Activated CD8-positive, alpha-beta memory T cell treated with anti-CD3 and anti-CD28 coated beads for 24 hours (primary cell): ENCODE measurements at places on chromosomes 6 and 20.

DNA sequence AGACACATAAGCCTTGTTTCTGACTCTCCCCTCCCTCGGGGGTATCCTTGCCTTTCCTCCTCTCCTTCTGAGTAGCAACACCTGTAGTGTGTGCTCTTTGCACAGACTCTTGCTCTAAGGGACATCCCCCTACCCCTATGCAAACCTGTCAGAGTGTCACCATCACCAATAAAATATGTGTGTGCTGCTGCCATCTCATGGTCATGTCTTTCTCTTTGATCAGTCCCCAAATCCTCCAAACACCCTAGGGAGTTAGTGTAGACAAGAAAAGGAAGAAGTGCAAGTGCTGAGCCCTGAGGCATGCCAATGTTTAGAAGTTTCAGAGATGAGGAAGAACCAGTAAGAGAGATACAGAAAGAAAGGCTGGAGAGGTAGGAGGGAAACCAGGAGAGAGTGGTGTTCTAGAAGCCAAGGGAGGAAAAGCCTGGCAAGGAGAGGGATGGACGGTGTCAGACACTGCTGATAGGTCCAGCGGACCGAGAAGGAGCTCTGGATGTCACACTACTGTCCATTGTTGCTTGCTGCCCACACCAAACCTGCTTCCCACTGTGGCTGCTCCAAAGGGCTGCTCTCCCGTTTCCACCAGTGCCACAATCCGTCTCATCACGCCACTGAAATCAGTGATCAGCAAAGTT is 16.4 kb downstream of the TRMT6 start:
- no peak for DNase-seq

- DNase-seq, result no peak
Observed at GRCh38 chr6:71035871-71036270, 79.0 kb upstream of the B3GAT2 start.

- no peak for DNase-seq
Observed at GRCh38 chr20:1876217-1876921, 18.8 kb upstream of the SIRPA start.

DNA sequence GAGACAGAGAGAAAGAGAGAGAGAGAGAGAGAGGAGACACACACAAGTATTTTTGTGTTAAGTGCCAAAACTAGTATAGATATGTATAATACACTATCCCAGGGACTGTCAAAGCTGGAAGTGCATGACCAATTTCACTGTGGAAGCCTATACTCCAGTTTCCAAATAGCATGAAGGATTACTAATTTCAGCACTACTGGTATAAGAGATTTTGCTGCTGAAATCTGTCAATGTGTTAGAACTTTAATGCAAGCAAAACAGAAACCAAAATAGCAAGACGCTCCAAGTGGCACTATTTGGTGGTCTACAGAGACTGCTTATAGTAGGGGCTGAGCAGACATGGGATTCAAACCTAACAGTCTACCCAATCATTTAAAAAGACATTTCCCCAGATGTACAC is 284.8 kb downstream of the BTBD9 start:
- DNase-seq, result no peak

- no peak for DNase-seq
Observed at GRCh38 chr6:33490198-33490597, 35.8 kb downstream of the ZBTB9 start.

GRCh38 chr6:140061110-140062042 is 686.9 kb upstream of the CITED2 start:
- no peak for DNase-seq

DNA sequence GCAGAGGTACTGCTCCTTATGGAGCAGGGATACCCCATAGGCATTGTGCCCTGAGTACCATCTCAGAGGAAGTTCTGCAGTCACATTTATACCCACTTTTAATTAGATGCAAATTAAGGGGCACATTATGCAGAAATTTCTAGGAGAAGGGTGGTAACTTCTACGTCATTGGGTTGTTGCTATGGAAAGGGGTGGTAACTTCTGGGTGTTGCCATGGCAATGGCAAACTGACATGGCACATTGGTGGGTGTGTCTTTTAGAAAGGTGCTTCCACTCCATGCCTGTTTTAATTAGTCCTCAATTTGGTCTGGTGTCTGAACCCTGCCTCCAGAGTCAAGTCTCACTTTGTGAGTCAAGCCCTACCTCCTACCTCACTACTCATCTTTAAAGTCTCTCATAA is 42.0 kb downstream of the RSPO3 start:
- no peak for DNase-seq

DNA sequence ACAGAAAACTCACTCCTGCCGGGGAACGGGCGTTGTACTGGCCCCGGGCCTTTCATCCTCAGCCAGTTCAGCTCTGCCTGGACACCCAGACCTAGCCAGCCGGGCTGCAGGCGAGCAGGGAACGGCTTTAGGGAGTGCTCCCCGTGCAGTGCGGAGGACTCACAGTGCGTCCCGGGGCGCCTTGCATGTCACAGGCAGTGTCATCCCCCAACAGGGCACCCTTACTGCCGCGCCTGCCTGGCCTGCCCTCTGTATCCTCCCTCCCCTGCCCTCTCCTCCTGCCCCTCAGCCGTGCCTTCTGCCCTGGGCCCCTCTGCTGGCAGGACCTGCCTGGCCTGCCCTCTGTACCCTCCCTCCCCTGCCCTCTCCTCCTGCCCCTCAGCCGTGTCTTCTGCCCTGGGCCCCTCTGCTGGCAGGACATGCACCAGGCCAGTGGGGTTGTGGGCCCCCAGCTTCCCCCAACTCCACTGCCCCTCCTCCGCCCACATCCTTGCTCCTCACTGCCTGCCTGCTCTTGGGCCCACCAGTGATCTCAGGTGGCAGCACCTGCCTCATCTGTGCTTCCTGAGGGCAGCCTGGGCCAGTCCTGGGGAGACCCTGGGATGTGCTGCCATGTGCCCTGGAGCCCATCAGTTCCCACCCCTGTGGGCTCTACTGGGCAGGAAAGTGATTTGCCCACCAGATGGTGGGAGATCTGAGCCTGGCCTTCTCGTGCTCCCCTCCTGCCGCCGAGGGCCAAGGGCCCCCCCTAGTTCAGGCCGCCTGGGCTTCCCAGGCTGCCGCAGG is 43.0 kb downstream of the PYGB start:
- no peak for DNase-seq

- DNase-seq, result no peak
Observed at GRCh38 chr6:111530218-111530617, 47.2 kb upstream of the REV3L start.

GRCh38 chr6:160424256-160424655 is 76.1 kb downstream of the SLC22A3 start:
- DNase-seq, result no peak

GRCh38 chr20:57361517-57361916 is 10.5 kb downstream of the RAE1 start:
- no peak for DNase-seq

DNA sequence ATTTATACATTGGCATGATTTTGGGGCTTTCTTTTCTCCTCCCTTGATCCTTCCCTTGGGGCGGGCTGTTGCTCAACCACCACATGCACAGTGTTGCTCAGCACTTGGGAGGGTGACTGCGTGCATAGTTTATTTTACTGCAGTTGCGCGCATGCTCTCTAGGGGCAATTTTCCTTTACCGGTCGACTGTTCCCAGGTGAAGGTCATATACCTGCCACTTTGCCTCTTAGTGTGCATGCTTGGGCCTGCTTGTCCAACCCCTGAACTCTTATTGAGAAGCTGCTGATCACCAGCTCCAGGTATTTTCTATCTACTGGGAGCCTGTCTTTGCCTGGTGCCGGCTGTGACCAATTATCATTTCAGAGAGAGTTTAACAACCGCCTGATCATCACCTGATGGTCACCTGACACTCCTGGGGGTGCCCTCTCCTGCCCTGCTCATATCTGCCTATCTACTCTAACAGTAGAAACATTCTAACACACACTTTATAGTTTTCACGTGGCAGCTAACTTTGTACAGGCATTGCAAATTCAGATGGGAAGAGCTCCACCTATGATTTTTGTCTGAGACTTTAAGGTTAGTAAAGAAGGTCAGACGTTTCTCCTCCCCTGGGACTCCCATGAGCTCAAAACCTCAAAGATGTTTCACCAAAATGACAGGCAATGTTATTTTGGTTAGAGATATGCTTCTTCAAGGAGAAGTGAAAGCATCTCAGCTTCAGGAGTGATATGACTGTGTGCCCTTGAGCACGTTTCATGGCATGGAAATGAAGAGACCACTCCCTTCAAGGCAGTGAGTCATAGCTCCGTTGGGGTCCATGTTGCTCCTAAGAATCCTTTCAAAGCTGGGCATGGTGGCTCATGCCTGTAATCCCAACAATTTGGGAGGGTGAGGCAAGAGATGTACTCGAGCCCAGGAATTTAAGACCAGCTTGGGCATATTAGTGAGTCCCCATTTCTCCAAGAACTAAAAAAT is 227.5 kb upstream of the MYLIP start:
- DNase-seq, result no peak

- DNase-seq, result no peak
Observed at GRCh38 chr6:11414176-11414963, 123.2 kb upstream of the TMEM170B start.

DNA sequence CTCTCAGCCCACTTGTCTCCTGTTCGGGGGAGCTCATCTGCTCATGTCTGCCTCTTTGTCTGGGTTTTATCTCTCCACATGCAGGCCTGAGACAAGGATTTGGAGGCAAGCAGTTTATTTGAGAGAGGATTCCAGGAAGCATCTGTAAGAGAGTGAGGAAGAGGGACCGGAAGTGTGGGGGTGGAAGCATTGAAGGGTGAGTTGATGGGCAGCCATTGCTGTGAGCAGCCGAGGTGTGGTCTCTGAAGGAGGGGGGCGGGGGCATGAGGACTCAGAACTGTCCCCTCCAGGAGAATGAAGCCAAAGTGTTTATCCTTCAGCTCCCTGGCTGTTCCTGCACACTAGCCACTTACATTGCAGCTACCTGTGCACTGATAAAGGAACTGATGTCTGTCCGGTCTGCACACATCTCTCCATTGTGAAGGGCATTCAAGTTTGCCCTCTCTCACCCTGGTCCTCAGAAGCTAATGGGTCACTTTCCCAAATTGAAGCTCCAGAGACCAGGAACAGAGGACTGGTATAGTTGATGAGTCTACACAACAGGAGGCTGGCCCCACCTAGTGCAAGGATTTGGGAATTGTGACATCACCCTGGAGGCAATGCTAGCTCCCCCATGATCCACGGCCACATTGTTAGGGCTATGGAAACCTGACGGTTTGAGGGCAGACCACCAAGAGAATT is 100.5 kb upstream of the FOXA2 start:
- no peak for DNase-seq

GRCh38 chr6:34859951-34860350 is 27.9 kb downstream of the TAF11 start:
- no peak for DNase-seq

- no peak for DNase-seq
Observed at GRCh38 chr6:167422934-167423333, 98.0 kb downstream of the TTLL2 start.

- no peak for DNase-seq
Observed at GRCh38 chr6:105867277-105867676, 218.9 kb upstream of the PRDM1 start.

- peak; percentile 54 for DNase-seq
Observed at GRCh38 chr20:40961686-40962640, 66.7 kb upstream of the TOP1 start.

DNA sequence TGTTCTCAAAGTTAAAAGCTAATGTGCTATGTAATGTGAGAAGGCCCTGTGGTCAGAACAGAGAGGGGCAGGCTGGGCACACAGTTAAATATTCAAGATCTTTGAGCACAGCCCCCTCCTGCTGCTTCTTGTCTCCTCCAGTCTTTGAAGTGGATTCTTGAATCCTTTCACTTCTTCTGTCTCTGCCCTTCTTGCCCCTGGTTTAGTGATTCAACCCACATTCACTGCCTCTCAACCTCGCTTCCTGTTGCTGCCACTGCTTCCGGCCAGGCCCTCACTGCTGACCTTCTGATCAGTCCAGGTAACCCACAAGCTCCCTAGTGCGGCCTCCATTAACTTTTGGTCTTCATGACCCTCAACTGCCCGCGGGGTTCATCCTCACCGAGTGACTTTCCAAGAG is 417.3 kb upstream of the NOX3 start:
- DNase-seq, result no peak

GRCh38 chr6:90411292-90411781 is 114.7 kb upstream of the BACH2 start:
- DNase-seq, result peak; percentile 69

- DNase-seq, result no peak
Observed at GRCh38 chr20:41643504-41643938, 25.3 kb upstream of the CHD6 start.

DNA sequence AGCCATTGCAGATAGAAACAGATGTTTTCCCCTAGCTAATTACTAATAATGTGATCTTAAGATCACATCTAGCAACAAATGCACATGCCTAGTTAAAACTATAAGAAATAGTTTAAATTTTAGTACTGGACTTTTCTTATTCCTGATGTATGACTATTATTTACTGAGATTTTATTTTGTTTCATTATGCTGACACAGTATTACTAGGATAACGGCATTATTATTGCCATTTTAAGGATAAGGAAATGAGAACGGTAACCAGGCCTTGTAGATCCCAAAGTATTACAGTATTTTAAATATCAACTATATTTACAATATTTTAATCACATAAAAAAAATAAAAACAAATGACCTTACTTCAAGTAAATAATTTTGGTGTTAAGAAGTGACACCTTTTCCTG is 240.3 kb downstream of the ADGRB3 start:
- DNase-seq, result no peak

DNA sequence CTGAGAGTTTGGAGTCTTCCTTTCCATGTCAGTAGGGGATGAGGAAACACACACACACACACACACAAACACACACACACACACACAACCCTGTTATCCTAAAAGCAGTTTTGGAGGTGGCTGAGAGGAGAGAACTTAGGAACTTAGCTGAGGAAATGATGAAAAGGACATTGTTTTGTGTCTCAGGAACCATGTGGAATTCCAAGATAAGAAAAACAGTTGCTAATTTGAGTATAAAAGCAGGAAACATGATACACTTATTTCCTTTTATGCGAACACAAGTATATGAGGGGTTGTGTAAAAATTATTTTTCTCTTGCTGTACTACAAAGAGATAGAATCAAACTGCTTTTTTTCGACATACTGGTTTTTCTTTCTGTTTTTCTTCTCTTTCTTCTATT is at the start of gene MYCT1:
MYCT1 (plus strand) TSS at position 264 of the 400 bp plus-strand sequence; CDS start at position 270, 6 bp downstream.
- DNase-seq, result no peak

DNA sequence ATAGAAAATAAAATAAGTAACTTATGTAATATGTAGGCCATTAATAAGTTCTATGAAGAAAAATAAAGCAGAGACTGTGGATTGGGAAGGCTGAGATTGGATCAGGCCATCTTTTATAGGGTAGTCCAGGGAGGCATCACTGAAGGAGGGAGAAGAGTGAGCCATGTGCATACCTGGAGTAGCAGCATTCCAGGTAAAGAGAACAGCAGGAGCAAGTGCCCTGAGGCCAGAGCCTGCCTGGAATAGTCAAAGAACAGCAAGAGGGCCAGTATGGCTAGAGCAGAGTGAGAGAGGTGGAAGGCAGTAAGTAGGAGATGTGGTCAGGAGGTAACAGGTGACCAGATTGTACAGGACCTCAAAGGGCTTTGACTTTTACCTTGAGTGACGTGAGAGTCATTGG is 112.1 kb downstream of the EPM2A start:
- DNase-seq, result no peak

DNA sequence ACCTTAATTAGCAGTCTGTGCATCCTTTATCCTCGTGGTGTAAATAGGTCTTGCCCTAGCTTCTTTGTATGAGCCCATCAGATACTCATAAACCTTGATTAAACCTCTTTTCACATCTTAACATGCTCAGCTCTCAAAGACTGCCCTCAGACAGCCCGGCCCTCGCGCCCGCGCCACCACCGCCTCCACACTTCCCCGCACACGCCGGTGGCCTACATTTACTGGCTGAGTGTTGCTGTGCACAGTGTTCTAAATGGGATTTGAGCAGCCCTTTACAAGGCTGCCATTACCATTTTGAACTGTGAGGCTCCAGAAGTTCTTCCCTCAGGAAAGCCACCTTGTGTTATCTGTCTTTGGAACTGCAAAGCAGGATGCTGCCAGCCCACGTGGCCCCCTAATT is 63.0 kb upstream of the INSM1 start:
- DNase-seq, result no peak
